ENCODE measurements at places on chromosomes 7 and 10.
A peak's percentile ranks its signal among the peaks of the same experiment; 100 is the strongest.

DNA sequence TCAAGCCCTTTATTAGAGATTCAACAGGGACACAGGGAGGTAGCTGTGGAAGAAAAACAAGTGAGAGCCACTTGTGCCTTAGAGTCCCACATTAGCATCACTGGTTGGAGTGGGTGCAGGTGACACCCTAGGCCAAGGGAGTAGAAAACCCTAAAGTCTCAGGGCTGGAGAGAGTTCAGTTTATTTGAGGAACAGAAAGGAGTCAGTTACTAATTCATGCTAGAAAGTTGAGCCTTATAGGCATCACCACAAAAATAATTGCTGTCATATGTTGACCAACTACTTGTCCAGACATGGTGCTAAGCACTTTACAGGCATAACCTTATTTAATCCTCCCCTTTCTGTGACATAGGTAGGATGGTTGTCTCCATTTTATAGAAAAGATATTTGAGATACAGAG, 20.9 kb upstream of the ACSL5 start:
- no peak for DNase-seq

GRCh38 chr7:107029061-107029763, 15.3 kb upstream of the PRKAR2B start:
- DNase-seq = no peak

GRCh38 chr7:13336227-13336626, 648.8 kb downstream of the ARL4A start:
- no peak for DNase-seq

GRCh38 chr10:116766837-116767634, 24.7 kb upstream of the HSPA12A start:
- no peak for DNase-seq

GRCh38 chr7:29588900-29589696, 25.5 kb downstream of the PRR15 start:
- DNase-seq = no peak

- no peak for DNase-seq
These were observed 233.3 kb downstream of the LRRN3 start for GRCh38 chr7:111324228-111324627.

GRCh38 chr10:114726820-114727271, 68.8 kb upstream of the ABLIM1 start:
- no peak for DNase-seq

GRCh38 chr7:20700453-20701227, 85.2 kb downstream of the ABCB5 start:
- DNase-seq = no peak

- no peak for DNase-seq
These were observed 26.4 kb downstream of the BMPR1A start for GRCh38 chr10:86782701-86783418.

- DNase-seq = peak; percentile 36
These were observed 11.0 kb downstream of the FLNC start for GRCh38 chr7:128841171-128841690.

- no peak for DNase-seq
These were observed 98.4 kb downstream of the OSBPL3 start for GRCh38 chr7:24881623-24882022.

- DNase-seq = no peak
These were observed 118.0 kb downstream of the COBL start for GRCh38 chr7:51198654-51199053.

- DNase-seq = no peak
These were observed 245.3 kb upstream of the SLC26A5 start for GRCh38 chr7:103691291-103691690.

DNA sequence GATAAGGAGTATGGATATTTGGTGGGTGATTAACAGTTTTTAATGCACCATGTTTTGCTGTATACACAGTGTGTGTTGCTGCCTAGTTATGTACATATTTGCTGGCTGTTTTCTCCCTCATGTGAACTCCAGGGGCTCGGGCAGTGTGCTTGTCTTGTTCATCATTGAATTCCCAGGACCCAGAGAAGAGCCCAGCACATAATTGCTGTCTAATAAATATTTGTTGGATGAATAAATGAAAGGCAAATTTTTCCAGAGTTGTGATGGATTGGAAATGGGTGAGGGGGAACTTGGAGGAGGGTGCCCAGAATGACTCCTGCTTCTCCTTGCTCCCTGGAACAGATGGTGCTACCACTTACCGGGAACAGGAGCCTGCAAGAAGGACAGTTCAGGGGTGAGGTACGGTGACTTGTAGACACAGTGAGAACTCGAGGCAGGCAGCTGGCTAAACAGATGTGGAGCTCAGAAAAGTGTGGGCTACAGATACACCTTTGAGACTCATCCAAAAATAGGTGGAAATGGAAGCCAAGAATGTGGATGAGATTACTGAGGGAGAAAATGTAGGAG, 586.8 kb upstream of the MGMT start:
- DNase-seq = no peak

DNA sequence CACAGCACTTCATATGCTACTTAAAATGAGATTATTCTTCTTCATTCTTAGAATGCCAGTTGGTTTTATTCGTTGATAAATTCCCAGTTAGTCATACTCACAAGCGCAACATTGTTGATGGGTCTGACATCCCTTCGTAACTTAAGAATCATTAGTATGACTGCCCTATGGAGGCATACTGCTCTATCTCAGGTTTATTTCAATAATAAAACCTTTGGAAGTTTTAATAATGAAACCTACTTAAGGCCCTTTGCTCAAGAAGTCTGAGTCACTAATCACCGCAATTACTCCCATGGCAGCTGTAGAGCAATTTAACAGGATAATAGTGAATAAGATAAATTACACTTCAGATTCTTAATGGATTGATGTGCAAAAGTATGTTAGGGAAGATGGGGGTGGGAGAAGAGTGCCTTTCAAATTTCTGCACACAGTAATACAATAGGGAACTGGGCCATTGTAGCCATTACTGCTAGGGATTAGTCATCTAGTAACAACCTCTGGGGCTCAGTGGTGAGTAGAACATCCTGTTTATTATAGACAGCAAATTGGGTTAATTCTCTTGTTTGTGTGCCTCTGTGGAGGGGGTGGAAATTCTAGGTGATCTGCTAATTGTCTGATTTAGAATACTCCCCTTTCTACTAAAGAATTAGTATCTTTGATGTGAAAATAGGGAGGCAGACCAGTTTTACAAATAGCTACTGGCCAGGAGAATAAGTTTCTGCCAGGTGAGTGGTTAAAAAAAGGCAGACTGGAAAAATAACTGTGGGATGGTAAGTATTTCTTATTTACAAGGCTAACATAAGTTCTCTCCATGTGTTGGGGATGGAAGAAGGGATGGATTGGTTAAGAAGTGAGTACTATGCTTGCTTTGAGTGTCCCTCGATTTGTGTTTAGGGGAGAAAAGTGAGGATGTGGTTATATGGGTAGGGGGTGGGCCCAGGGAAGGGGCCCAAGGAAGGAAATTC, 74.5 kb upstream of the VKORC1L1 start:
- no peak for DNase-seq

- DNase-seq = no peak
These were observed 23.0 kb downstream of the ADGRA1 start for GRCh38 chr10:133110609-133111275.

- no peak for DNase-seq
These were observed 145.5 kb downstream of the ABCA13 start for GRCh38 chr7:48316768-48317167.

DNA sequence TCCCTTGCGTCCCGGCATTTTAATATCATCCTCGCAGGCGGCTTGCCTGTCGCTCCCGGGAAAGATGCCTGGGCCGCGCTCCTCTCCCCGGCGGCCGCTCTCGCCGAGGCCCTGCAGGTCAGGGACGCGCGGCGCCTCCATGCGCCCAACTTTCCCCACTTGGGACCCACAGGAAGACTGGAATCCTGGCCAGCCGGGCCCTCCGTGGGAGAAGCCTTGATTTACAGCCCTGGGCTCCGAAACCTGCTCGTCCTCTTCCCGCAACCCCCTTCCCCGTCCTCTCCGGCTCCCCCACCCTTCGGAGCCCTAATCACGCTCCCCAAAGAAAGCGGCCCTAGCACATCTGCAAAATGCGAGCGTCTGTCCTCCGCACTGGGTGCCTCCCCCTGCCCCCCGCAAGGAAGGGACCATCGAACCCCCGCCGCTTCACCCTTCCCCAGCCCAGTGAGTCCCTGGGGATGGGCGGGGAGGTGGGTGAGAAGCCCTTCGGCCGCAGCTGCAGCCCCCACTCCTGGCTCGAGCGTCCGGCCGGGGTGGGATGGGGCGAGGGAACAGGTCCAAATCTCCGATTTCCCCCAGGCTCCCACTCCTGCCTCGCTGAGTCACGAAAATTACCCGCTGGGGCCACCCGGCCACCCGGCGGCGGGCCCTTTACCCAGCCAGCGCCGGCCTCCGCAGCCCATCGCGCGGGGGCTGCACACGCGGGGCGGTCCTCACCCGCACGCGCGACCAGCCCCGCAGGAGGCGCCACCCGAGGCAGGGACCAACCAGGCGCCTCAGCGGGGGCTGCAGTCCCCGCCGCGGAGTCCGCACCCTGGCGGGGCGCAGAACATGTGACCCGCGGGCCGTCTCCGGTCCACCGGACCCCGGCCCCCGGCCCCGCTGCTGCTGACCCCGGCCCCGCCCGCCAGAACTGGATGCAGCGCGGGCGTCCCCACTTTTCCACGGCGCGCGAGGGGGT, 695 bp downstream of the HSPA12A start:
- DNase-seq = no peak

DNA sequence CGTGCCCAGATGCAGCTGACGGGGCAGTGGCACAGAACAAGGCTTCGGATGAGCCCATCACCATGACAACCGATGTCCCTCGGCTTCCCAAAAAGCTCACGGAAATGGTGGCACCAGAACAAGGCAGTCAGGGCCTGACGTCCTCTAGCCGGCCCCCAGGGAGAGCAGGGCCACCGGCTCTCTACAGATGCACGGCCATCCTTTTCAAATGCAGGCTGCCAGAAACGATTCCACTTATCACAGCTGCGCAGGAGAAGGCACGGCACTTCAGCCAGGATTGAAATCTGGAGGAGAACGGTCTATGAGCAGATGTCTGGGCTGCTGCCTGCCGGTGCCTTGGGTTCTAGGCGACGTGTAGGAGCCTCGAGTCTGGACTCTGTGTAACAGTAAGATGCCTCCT, 223.8 kb downstream of the ZMYND11 start:
- no peak for DNase-seq

DNA sequence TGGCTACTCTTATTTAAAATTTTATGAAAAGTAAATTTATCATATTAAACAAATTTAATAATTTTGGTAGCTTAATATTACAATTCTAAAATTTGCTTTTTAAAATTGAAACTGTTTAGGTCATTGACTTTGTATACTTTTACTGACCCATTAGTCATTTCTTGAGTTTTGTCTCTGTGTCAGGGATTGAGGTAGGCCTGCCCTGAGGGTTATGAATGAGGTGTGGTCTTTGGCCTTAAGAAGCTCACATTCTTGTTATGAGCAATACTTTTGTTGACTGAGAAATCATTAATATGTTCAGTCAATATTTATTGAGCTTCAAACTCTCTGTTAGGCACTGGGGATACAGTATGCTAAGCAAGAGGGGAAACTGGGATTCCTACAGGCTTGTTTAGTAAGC, 47.0 kb upstream of the RPA3 start:
- DNase-seq = no peak

- no peak for DNase-seq
These were observed 261.4 kb upstream of the ZWINT start for GRCh38 chr10:56622335-56622973.

DNA sequence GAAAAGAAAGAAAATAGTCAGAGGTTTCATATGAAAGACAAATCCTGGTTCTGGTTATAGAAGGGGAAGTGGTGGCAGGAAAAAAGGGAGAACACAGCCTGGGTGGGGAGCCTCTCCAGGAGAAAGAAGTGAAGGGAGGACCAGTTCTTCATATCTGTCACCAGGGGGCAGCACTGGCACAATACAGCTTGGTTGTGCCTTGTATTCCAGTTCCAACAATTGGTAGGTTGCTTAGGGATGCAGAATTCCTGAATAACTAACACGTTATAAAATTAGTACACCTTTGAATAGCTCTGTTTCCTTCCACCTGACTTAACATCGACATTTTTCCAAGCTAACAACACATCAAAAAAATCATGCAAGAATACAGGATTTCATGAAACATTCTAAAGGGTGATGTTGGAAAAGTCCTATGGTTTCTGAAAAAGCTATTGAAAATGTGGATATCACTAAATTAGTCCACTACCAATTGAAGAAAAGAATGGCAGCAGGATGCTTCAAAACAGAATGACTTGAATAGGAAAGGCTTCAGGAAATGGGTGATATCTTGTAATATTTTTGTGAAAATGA, 52.9 kb downstream of the CYP26A1 start:
- no peak for DNase-seq

GRCh38 chr10:35857860-35858259, 215.8 kb upstream of the FZD8 start:
- no peak for DNase-seq

GRCh38 chr7:116235380-116235779, 25.0 kb downstream of the TES start:
- DNase-seq = no peak

- DNase-seq = peak; percentile 80
These were observed 104.4 kb downstream of the PTPRE start for GRCh38 chr10:128011059-128011979.

DNA sequence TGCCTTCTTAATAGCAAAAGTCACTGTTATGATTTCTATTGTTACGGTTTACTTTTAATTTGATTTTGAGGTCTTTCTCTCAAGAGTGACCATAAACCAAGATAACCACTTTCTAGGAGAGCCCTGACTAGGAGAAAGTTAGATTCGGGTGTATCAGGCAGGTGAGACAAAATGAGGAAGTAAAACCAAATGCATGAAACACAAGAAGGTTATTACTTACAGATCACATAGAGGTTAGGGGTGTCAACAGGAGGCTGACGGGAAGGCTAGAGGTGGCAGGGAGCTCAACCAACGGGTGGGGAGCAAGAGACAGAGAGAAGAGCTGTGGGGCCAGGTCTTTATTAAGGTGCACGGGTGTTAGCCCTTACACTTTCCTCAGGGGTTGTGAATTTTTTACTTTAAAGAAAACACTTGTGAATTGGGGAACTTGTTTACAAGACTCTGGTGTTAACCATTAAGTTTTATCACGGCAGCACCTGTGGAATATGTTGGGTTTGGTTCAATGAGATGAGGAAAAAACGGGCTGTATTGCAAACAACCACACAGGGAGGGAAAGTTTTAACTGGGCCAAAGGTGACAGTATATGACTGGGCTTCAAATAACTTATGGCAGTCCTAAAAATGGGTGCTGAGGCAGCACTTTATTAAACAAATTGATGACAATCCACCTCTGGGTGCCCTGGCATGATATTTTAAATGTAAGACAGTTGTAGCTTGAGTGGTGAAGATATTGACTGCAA, 154.9 kb downstream of the SDHAF3 start:
- DNase-seq = no peak

DNA sequence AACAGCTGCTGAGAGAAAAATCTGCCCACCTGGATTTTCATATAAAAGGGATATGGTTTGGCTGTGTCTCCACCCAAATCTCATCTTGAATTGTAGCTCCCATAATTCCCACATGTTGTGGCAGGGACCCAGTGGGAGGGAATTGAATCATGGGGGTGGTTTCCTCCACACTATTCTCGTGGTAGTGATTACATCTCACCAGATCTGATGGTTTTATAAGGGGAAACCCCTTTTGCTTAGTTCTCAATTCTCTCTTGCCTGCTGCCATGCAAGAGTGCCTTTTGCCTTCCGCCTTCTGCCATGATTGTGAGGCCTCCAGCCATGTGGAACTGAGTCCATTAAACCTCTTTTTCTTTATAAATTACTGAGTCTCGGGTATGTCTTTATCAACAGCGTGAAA, 20.8 kb upstream of the MKI67 start:
- DNase-seq = no peak

- DNase-seq = no peak
These were observed 246.8 kb downstream of the CELF2 start for GRCh38 chr10:11264296-11265048.

Data from central memory CD4-positive, alpha-beta T cell (primary cell).